ENCODE measurements at places on chromosomes 5 and 9.

GRCh38 chr9:71589612-71590011 lies 178.7 kb downstream of the CEMIP2 start:
- DNase-seq, result no peak

DNA sequence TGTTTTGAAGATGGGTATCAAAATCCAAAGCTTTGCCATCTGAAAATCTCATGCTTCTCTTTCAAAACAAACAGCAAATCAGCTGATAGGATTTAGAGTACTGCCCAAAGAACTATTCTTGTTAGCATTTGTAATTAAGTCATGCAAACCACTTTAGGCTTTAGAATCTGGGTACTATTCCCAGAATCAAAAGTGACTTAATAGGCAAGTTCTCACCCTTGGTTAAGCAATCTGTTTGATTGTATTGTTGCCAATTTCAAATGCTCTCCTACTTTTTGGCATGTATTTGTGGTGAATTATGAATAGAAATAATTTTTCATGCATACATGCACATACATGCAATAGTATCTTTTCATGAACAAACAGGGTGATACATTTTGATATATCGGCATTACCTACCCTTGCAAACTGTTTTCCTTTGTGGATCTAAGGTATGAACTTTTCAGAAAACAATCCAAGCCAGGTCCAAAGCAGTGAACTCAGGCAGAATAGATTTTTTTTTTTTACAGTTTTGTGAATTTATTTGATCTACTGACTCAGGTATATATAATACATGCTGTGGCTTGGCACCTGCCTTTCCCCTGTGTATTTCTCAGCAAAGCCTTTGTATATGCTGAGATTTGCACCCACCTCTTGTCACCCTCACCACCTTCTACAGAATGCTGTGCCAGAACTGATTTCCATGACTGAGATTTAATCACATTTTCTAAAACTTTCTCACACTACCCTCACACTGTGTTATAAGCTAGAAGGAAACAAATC lies 9.0 kb downstream of the IL33 start:
- DNase-seq, result no peak

DNA sequence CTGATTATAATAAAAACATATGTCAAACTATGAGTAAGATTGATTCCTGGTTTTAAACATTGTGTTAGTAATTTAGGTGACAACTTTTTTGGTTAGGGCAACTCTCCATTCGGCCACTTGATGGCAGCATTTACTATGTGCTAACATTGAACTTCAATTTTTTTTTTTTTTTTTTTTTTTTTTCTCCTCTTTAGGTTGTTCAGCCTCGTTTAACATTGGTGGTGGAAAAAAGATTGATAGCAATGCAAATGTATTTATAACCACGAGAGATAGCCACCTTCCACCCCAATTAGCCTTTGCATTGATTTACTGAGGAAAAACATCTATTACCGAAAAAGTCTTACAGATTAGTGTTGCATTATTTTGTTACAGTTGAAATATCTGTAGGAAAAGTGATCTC lies 159.1 kb downstream of the CSNK1G3 start:
- DNase-seq, result peak; percentile 57

DNA sequence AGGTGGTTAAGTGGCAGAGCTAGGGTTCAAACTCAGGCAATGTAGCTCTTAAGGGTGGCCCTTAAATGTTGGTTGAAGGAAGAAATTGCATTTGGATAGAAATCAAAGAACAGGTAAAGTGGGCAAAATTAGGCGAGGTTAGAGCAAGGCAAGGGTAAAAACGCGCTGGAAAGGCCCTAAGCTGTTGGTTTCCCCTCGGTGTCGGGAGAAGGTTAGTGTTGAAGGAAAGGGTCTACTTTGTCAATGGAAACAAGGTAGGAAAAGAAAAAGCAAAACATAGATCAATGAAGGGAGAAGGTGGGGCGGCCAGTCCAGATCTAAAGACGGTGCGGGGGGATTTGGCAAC lies 431 bp downstream of the FASTKD3 start:
- DNase-seq, result no peak

DNA sequence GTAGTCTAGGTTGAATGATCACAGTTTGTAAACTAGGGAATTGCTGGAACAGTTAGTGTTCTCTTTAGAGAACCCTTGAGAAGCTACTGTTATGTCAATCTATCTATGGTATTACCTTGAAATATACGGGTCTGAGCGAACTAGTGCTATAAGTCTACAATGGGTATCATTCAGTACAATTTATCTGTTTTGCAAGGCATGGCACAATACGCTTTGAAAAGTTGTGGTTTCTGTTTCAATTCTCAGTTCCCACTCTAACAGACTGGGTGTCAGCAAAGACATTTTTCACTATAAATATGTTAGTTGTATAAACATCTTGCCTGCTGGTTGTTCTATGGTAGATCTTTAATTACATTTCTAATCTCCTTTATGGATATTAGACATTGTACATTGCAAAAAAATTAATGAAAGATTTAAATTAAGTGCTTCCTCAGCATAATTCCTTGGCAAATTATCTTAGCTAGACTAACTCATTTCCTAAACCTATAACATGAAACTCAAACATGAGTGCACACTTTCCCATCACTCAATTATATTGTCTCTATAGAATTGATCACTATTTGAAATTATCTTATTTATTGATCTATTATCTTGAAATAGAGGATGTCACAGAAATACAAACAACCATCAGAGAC lies 24.9 kb upstream of the SLCO6A1 start:
- DNase-seq, result no peak

DNA sequence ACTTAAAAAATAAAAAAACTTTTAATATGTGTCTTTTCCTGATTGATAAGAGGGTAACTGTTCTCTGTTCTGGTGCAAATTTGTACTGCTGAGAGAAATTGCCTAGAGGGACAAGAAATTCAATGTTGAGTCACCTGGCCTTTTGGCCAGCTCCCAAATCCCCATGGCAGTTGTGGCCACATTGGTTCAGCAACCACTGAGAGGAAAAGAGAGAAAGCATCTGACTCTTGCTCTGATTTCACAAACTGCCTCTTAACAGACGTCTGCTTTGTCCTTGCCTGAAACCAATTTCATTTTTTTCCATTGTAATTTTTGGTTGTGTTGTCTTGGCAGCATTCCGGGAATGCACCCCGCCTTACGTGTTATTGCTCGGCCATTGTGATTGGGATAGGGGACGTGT lies 42.4 kb downstream of the NTRK2 start:
- DNase-seq, result peak; percentile 14

- no peak for DNase-seq
Measured at GRCh38 chr9:98236901-98237487, 18.5 kb downstream of the TBC1D2 start.

DNA sequence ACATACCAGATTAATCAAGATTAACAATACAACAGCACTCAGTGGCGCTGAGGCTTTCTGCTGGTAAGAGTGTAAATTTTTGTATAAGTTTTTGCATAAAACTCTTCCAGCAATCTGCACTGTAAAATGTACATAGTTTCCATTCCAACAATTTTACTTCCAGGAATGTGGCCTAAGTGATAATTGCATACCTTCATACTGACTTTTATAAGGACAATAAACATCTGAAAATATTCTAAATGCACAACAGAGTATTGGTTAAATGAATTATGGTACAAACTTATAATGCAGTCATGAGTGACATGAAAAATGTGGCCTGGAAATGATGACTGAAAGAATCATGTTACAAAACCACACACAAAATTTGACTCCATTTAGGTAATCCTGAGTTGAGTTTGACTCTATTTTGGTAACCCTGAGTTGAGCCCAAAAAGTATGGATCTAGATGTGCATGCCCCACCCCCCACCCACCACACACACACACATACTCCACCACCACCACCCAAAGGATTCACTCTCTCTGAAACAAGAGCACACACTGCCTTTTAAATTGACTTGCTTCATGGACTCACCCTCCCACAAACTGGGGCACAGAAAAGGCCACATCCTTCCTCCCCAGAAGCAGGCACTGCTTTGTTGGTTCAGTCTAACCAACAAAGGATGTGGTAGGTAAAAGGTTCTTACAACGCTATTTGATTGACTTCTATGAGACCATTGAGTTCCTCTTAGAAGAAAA lies 137.6 kb downstream of the SUSD1 start:
- DNase-seq, result peak; percentile 60

DNA sequence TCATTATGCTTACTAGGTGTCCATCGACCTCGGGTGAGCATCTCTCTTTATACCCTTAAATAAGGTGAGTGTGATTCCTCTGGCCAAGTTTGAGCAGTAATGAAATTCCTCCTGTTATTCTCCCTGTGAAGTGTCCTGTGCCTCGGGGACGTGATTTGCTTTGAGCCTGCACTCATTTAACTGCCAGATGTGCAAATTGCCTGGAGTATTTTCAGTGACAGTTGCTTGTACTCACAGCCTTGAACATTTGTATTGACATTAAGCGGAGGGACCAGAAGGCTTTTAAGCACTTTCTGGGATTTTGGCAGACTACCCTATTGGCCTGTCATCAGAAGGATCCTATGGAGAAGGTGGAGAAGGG lies 126.9 kb downstream of the DOCK2 start:
- no peak for DNase-seq

DNA sequence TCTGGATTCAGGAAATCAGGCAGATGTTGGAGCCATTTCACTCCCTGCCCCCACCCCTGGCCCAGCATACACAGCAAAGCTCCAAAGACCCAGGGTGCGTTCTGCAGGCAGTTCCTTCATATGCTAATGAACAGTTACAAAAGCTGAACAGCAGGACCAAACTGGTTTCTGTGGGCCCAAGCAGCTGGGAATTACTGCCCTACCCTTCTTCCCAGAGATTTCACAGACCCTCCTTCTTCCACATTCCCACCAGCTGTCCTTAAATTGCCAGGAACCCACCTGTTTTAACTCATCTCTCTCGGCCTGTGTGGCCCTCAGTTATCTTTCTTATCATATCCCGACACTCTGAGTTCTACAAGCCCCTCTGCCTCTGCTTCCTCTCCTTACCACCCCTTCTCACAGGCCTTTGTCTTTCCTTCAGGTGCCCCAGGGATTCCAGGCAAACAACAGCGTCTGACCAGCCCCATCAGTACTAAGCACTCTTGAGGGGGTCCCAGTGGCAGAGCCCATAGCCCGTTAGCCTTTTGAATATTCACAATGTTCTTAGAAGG lies 10.6 kb upstream of the F2RL1 start:
- DNase-seq, result no peak

DNA sequence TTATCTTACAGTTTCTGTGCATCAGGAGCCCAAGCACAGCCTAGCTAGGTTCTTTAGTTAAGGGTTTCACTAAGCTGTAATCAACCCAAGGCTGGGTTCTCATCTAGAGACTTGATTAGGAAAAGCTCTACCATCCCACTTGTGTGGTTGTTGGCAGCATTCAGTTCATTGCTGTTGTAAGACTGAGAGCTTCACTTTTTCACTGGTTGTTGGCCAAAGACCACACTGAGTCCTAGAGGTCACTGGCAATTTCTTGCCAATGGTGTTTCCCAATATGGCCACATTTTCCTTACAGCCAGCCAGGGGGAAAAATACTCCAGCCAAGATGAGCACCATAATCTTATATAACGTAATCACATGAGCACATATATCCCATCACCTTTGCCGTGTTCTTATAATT lies 74.3 kb downstream of the SMIM15 start:
- DNase-seq, result peak; percentile 19

DNA sequence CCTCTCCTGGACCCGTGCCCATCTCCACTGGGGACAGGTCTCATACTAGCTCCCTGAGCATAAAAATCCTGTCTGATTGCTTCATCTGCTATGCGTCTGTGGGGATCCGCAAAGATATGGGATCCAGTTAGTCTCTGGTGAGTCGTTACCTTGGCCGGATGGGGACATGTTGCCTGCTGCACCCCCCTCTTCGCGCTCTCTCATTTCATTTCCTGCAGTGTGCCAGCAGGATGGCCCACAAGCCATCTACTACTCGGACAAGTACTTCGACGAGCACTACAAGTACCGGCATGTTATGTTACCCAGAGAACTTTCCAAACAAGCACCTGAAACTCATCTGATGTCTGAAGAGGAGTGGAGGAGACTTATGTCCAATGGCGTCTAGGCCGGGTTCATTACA lies 17.0 kb upstream of the CEP78 start:
- DNase-seq, result no peak

- no peak for DNase-seq
Measured at GRCh38 chr9:38000332-38000731, 68.7 kb downstream of the SHB start.

DNA sequence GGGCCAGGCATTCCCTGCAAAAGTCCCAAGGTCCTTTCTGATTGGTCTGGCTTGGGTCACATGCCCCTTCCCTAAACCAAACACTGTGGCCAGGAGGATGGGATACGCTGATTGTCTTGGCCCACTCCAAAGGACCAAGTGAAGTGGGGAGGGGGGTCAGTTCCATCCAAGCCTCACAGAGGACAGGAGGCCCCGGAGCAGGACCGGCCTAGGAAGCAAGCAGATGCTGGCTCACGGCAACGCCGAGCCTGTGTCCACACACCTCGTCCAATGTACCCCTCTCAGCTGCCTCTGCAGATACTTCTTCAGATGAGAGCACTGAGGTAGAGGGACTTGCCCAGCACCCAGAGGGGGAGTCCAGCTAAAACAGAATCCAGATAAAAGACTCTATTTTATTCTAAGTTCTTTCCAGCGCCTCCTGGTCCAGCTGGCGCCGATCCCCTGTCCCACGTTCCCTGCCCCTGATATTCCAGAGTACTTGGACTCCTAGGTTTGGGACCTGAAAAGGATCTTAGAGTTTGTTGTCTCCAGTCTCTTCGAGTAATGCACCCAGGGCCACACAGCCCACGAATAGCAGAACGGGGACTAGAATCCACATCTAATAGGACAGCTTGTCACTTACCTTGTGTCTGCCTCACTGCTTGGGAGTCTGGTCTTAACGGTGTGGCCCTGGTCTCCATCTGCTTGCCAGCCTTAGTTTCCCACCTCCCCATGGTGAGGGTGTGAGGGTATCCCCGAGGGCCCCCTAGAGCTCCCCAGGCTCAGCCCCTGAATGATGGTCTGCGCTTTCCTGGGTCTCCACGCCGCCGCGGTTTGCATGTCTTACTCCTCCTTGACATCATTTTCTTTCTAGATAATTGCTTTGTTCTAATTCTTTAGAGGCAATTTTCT lies 72.4 kb upstream of the UNC5A start:
- no peak for DNase-seq

GRCh38 chr5:138470322-138471051 lies 5.2 kb downstream of the EGR1 start:
- no peak for DNase-seq
